ENCODE measurements at places on chromosomes 1 and 21.
A peak's percentile ranks its signal among the peaks of the same experiment; 100 is the strongest.

- no peak for DNase-seq
Measured at GRCh38 chr1:236269439-236269838, 12.3 kb downstream of the ERO1B start.

DNA sequence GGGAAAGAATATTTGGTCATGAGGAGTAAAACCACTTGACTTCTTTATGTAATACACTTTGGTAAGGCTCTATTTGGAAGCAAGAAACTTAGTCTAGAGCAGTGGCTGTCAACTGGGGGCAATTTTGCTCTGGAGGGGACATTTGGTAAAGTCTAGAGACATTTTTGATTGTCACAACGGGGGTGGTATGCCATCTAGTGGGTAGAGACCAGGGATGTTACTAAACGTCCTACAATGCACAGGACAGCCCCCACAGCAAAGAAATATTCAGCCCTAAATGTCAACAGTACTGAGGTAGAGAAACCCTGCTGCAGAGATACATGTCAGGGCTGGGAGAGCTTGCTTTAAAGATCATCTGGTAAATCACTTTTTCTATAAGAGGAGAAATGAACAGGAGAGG, 13.5 kb downstream of the FUCA1 start:
- no peak for DNase-seq

- DNase-seq, result no peak
Measured at GRCh38 chr21:45590726-45591618, 48.7 kb upstream of the SLC19A1 start.

- DNase-seq, result no peak
Measured at GRCh38 chr1:154741327-154741726, 128.8 kb downstream of the KCNN3 start.

GRCh38 chr1:207318072-207318619, 3.3 kb upstream of the CD55 start:
- DNase-seq, result no peak

DNA sequence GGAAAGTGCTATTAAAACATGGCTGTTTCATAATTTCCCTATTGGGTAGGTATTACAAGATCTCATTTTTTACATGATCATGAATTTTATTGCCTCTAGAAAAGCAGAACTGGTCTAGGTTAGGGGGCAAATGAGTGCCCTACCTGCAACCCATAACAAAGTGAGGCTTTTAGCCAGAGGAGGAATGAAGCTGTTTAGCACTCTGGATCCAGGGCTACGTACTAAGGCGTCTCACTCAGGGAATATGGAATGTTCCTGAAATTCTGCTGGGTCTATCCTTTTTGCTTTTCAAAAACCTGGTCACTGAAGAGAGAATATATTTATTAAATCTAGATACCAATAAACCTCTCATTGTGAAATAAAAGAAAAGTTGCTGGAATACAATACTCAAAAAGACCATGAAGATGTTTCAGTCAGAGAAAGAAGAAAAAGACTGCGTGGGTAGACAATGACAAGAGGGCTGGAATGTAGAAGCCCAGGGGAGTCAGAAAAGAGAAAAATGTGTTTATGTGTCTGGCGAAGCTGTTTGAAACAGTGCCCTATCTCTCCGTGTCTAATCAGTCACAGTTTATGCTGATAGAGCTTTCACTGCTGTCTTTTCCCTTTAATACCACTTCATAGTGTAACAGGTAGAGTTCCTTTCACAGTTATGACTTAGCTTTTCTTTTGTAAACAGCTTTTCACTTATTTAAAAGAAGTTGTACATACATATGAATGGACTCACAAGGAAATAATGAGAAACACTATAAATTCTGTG, 25.0 kb upstream of the SYDE2 start:
- no peak for DNase-seq

GRCh38 chr1:156276532-156276931, 6.1 kb downstream of the SMG5 start:
- no peak for DNase-seq

DNA sequence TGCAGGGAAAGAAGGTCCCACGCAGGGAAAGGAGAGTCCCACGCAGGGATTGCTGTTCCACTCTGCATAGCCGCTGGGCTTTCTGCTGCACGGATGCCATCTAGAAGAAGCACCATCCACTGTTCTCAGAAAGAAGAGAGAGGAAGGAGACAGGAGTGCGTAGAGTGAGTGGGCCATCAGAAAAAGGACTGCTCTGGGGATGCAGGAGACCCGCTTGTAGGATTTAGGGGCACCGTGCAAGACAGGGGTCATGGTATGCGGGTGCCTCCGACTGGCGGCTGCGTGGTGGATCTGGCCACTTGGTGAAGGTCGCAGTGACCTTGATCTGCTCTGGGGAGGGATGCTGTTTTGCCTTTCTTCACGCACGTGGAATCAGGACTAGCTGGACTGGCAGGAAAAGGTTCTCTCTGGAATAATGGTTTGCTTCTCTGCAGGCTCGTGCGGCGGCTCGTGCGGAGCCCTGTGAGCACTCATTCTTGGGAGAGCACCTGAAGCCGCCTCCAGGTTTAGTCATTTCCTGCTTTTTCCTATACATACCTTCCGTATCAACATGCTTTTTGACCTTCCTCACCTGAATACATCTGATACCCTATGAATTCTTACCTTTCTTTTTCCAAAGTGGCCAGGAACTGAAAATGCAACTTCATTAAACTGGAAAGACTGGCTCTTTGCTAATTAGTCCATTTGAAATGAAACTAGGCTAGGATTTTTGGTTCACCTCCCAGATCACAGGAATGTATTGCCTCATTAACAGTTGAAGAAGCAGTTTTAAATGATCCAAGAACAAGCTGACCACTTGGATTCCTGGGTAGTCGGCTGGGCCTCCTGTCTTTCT, 181.6 kb downstream of the KIF26B start:
- no peak for DNase-seq

- no peak for DNase-seq
Measured at GRCh38 chr1:215637041-215637573, 70.0 kb downstream of the KCTD3 start.

- no peak for DNase-seq
Measured at GRCh38 chr1:29504196-29504595, 267.9 kb downstream of the PTPRU start.

DNA sequence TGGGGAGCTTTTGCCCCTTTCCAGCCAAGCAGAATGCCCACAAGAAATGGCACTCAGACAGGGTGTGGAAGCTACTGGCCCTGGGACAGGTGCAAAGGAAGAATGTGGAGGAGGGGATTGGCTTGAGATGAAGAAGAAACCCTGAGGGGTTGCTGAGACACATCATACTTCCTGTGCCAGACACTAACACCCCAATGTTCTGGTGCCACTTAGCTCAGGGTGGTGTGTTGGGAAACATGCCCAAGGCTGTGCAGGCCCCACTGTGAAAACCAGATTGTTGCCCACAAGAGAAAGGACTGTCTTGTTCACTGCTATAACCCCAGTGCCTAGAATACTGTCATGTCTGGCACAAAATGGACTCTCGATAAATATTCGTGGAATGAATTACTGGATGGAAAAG, 9.9 kb upstream of the PAQR6 start:
- no peak for DNase-seq

GRCh38 chr1:23062271-23062670, 43.0 kb downstream of the KDM1A start:
- DNase-seq, result no peak

DNA sequence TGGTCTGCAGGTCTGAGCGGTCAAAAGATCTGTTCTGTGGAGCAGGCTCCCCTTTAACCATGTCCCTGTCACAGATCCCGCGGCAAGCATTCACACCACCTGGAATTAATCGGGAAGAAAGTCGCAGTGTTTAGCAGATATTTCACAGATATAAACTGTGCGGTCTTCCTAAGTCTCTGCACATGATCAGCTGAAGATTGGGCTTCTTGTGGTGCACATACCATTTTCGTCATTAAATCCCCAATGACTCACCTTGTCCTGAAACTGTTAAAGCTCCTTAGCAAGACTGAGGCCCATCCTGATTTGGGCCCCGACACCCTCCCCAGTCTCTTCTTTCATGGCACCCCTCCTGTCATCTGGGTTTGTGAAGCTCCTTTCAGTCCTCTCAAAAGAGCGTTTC, 158.8 kb downstream of the KIF26B start:
- no peak for DNase-seq

DNA sequence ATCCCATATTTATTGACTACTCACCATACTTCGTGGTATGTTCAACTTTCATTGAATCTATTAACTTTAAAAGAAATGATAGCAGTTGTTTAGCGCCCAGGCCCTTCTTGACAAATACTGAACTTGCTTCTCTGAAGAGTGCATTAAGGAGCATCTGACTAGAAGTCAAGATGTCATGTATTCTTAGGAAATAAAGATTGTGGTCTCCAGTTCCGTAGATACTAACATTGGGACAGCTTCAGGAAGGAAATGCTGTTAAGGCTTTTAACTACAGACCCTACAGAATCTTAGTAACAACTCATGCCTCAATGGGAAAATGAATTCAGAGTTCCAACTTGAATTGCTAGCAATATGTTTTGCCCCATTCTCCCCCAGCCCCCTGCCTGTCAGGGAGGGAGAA, 14.8 kb downstream of the LYST start:
- no peak for DNase-seq

DNA sequence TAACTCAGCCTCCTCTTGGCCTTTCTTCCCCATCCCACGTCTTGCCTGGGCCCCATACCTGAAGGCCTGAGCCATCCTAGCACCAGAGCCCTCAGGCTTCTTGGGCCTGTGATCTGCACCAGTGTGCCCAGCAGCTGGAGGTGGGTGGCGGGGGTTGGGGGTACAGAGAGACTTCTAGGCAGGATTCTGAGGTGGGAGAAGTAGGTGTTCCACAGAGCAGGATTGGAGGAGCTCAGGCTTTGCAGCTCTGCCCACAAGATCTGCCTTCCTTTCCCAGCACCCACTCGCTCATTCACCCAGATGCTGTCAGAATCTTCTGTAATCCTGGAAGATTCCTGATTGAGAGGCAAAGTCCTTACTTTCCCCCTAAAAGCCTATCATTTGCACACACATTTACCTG, 10.0 kb upstream of the GJB5 start:
- DNase-seq, result no peak

DNA sequence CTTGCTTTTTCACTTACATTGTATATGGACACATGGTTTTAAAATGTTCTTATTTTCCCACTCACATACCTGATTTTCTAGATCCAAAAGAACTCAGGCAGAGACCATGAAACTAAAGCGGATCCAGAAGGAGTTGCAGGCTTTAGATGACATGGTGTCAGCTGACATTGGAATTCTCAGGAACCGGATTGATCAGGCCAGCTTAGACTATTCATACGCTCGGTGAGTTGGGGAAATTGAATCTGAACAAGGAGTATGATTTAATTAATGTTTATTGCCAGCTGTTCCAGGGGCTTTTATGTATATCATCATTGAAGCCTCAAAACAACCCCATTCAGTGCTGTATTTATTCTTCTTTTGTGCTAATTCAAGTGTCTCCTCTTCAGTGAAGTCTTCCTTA, 12.7 kb downstream of the GORAB start:
- no peak for DNase-seq

DNA sequence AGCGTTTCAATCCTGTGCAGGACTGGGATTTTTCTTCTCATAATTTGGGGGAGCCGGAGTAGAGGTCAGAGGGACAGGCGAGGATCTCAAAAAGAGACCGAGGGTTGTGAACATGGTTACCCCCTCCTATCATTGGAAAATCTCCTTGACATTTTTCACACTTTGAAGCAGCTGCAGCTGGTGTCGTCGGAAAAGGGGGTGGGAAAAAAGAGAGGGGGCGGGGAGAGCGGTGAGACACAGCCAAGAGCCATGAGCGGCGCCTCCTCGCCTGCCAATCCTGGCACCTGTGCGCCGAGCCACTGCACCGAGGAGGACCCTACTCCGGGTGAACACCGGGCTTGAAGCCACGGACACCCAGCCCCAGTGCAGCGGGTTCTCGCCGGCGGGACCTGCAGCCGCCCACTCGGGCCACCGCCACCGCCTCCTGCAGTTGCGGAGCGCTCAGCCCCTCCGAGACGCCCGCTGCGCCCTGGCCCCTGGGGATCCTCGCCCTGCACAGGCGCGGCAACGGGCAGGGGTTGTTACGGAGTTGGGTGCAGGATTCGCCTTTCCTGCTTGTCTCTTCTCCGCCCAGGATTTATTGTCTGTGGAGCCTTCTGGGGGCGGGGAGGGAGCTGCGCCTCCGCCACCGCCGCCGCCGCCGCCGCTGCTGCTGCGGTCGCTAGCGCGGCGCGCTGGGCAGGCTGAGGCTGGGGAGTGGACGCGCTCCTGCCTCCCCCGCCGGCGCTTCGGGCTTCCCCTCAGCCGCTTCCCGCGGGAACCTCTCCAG, at the start of gene LRRC7:
Gene LRRC7, plus strand, starts transcription at position 271 of the 769 bp plus-strand sequence. CDS start 718 bp downstream, outside the sequence.
- DNase-seq, result peak; percentile 29

DNA sequence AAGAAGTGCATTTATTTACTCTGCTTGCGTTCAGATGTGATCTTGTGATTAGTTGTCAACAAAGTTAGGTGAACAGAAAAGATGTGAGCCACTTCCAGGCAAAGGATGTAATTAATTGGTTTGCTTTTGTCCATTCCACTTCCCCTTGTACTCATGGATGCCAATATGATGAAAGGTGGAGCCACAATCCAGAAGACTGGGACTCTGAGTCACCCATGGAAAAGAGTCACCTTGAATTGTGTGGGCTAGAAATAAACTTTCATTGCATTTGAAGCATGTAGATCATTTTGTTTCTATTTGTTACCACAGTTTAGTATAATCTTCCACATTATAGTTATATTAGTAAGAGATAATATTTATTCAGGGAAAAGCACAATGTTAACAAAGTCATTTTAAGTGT, 684.2 kb downstream of the LTN1 start:
- DNase-seq, result no peak

GRCh38 chr1:210437111-210437510, 108.4 kb downstream of the HHAT start:
- DNase-seq, result no peak

DNA sequence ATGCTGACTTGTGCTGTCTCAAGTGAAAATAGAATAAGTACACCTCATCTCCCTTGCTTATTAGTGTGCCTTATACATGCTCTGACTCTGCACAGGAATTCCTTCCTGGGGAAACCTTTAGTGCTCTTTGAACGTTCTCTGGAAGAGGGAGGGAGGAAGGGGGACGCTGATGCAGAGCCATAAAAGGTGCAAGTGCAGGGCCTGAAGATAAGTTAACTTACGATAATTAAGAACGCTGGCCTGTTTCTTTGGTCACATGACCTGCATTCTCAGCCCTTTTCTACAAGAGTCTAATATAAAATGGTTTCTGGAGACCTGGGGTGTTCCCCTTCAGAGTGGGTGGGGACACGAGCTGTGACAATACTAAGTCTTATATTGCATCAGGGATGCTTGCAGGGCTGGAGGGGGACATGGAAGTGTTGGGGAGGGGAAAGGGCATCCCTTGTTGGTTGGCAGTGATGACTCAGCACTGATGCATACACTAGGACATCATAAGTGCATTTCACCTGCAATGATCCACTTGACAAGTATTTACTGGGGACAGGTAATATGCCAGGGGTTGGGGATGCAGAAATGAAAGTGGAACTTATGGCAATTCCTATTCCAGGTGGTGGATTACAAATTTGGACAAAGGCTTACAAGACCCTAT, 26.3 kb upstream of the KIAA0040 start:
- DNase-seq, result no peak

- no peak for DNase-seq
Measured at GRCh38 chr1:232940262-232940661, 10.1 kb upstream of the NTPCR start.

- DNase-seq, result no peak
Measured at GRCh38 chr1:149986486-149987296, 23.8 kb downstream of the OTUD7B start.

- no peak for DNase-seq
Measured at GRCh38 chr1:245860657-245861544, 646.2 kb downstream of the SMYD3 start.

Data from NCI-H187 (cell line).